Cardiac muscle cell (in vitro differentiated cells and primary cell): ENCODE measurements at places on chromosomes 3 and 15. TPM values are rescaled to one million over a fixed set of nuclear protein-coding genes. Genes with fewer than 3 reads are reported as not detected.

GRCh38 chr15:64067564-64068030 is 21.3 kb upstream of the DAPK2 start:
- peak; percentile 66 for DNase-seq

The PLIN1 gene
- polyA plus RNA-seq, result 0.09 and 0.85 TPM in 2 replicates

The CNTN6 gene
- not detected in 2 replicates for polyA plus RNA-seq

The CDC25A gene
- polyA plus RNA-seq, result 10.0 and 12.8 TPM in 2 replicates

The RAB6B gene
- polyA plus RNA-seq, result 3.0 TPM in 2 replicates

The SLC15A2 gene
- polyA plus RNA-seq, result 0.02 TPM in 1 of 2 replicates, not detected in the other
